ENCODE measurements at places on chromosomes 3 and 15. TPM values are rescaled to one million over a fixed set of nuclear protein-coding genes. Genes with fewer than 3 reads are reported as not detected.

DNA sequence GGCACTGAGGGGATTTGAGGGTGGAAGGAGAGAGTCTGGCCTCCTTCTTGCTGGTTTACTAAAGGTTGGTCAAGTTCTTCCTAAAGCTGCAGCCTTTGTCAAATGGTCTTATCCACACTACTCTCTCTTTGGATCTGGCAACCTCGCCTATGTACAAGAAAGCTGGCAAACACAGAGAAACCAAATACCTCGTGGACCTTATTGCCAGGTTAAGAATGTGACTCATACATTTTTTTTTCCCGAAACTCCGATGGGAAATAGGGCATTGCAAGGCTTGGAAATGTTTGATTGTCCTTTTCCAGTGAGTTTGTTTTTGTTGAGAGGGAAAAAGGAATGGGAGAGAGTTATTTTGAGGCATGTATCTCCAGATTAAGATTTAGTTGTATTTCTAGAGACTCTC lies 13.9 kb downstream of the EOMES start:
- H3K27ac ChIP-seq = no peak overlapping the region
- no peaks in the 10 kb centered on the region for H3K27me3 ChIP-seq
- H3K4me3 ChIP-seq = no peak overlapping the region
- peaks cover 13% of the 10 kb centered on the region for H3K4me1 ChIP-seq

DNA sequence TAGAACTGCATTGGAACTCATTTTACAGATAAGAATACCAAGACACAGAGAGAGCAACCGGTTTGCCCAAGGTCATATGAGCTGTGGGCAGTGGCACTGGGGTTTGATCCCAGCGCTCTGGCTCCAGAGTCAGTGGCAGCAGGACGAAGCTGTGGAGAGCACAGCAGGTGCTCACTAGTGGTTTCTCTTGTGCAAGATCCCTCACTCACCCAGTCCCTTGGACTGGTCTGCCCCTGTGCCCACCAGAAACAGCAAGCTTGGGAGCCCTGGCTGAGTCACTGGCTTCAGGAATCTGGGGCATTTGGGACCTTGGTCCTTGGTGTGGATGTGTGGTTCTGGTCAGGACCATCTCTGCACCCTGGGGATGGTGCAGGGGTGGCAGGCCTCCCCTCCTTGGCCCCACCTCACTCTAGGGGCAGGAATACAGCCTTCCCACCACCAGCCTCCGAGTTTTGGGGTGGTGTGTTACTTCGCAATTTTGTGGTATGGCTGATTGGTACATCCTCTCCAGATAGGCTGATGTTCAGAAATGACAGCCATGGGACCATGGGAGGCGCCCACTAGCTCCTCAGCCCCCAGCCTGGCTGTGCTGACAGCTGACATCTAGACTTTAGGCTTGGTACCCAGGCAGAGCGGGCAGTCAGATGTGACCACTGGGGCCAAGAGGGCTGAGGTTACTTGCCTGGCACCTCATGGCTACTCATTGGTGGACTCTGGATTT lies 104.6 kb downstream of the LSM3 start:
- no peaks in the 10 kb centered on the region for H3K4me1 ChIP-seq
- H3K27me3 ChIP-seq = no peaks in the 10 kb centered on the region
- H3K36me3 ChIP-seq = no peaks in the 10 kb centered on the region
- H3K4me3 ChIP-seq = no peak overlapping the region
- no peak for DNase-seq

FBXL22 gene
- 0.63 TPM for total RNA-seq

GPR176 gene
- 2.4 TPM for total RNA-seq

DNA sequence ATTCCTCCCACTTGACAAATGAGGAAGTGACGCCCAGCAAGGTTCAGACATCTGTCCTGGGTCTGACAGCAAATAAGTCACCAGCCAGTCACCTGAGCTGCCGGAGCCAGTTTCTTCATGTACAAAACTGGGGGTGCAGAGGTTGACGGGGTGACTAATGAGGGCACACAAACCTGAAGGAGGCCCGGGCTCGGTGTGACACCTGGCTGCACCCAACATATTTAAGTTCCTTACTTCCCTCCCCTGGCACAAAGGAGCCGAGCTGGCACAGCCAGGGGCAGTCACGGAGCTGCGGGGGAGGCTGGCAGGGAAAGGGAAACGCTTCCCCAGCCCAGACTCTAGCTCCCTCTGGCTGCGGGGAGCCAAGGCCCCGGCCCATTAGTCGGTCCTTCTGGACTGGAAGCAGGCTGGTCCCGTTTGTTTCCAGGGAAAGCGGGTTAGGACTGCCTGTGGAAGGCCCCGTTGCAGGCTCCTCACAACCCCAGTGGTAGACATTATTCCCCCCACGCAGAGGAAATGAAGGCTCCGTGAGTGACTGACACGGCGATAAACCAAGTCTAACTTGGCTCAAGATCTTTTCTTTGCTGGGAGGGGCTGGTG lies 2.3 kb downstream of the FBXL22 start:
- DNase-seq = no peak
- H3K27me3 ChIP-seq = no peaks in the 10 kb centered on the region
- H3K4me1 ChIP-seq = peaks cover 19% of the 10 kb centered on the region
- peak overlapping the region; percentile 59 for H3K4me3 ChIP-seq
- H3K27ac ChIP-seq = peak overlapping the region; percentile 92

GRCh38 chr3:98986073-98986472 lies 84.6 kb upstream of the DCBLD2 start:
- H3K4me3 ChIP-seq = no peak overlapping the region
- peaks cover 43% of the 10 kb centered on the region for H3K4me1 ChIP-seq
- peak overlapping the region; percentile 36 for H3K27ac ChIP-seq
- H3K27me3 ChIP-seq = no peaks in the 10 kb centered on the region
- DNase-seq = no peak
- H3K36me3 ChIP-seq = no peaks in the 10 kb centered on the region

- DNase-seq = no peak
- H3K4me3 ChIP-seq = no peak overlapping the region
- peaks cover 9% of the 10 kb centered on the region for H3K4me1 ChIP-seq
These were observed 26.0 kb downstream of the CFAP92 start for GRCh38 chr3:128967748-128968355.

SYNM gene
- total RNA-seq = 31.8 TPM

DNA sequence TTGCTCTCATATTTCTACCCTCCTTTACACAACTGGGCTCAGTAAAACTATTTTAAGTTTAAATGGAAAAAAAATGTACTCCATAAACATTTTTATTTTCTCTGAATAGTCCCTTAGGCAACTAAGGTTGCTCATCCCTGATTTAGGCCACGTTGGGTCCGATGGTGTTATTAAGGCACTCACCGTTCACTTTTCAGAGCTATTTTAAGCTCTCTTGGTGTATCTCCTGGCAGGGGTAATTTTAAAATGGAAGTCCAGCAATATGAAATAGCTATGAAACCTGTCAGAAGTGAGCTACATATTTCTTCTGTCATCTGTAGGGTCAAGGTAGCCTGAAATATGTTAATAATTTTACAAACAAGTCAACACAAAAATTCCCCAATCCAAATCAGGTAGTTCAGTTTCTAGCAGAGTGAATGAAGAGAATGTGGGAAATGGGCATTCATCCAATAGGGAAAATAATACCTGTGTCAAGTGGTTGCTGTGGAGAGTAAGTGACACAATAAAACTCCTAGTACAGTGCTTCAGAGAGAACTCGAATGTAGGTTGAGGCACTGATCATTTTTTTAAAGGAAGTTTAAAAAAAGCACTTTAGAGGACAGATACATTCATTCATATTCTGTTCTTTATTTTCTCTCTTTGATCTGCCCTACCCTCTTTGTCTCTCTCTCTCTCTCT lies 209.3 kb upstream of the FEZF2 start:
- H3K4me3 ChIP-seq = no peak overlapping the region
- no peaks in the 10 kb centered on the region for H3K27me3 ChIP-seq
- H3K4me1 ChIP-seq = no peaks in the 10 kb centered on the region
- DNase-seq = no peak
- no peaks in the 10 kb centered on the region for H3K36me3 ChIP-seq

THBS1 gene
- total RNA-seq = 1,850 TPM

DNA sequence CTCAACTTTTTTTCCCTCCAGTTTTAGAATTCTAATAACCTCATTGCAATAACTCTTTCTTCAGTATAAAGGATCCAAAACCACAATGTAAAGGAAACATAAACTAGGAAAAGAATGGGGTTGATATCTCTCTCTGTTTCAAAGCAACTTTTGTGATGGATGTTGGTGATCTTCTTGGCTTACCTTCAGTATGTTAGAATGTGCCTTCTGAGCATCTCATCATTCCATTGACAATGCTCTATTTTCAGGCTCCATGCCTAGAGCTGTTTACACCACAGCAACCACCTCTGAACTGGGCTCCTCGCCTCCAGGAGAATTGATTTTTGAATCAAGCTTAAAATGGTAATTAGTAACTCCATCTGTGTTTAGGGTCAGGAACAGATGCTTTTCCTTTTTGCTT lies 6.6 kb downstream of the NLGN1 start:
- H3K27me3 ChIP-seq = no peaks in the 10 kb centered on the region
- H3K4me1 ChIP-seq = no peaks in the 10 kb centered on the region
- H3K36me3 ChIP-seq = no peaks in the 10 kb centered on the region
- no peak overlapping the region for H3K27ac ChIP-seq

DNA sequence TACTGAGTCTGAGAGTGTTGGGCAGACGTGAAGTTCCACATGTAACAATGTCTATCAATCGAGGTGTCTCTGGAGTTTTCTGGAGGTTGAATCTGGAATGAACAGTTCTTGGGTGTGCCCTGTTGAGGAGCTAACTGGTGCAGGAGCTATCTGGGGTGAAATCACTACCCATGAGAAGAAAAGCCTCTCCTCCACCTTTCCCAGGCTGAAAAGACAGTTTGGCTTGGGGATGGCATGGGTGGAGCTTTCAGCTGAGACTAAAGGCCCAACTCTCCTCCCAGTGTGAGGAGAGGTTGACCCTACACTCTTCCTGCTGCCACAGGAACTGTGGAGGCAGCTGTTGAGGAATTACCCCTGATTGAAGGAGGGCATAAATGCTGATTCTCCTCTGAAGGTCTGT lies 54.4 kb upstream of the LRRFIP2 start:
- no peaks in the 10 kb centered on the region for H3K27me3 ChIP-seq
- H3K4me3 ChIP-seq = no peak overlapping the region
- H3K27ac ChIP-seq = no peak overlapping the region
- H3K4me1 ChIP-seq = no peaks in the 10 kb centered on the region
- no peaks in the 10 kb centered on the region for H3K36me3 ChIP-seq

DNA sequence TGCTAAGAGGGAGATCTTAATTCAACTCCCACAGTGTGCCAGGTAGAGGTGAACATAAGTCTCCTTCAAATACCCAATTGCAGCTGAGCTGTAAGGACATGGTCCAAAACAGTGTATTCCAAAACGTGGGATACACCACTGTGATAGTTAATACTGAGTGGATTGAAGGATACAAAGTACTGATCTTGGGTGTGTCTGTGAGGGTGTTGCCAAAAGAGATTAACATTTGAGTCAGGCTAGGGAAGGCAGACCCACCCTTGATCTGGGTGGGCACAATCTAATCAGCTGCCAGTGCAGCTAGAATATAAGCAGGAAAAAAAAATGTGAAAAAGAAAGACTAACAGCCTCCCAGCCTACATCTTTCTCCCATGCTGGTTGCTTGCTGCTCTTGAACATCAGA lies 45.1 kb upstream of the PHLDB2 start:
- no peak overlapping the region for H3K27ac ChIP-seq
- H3K4me1 ChIP-seq = no peaks in the 10 kb centered on the region
- H3K36me3 ChIP-seq = no peaks in the 10 kb centered on the region
- no peaks in the 10 kb centered on the region for H3K27me3 ChIP-seq
- no peak overlapping the region for H3K4me3 ChIP-seq
- DNase-seq = no peak

EPHB3 gene
- total RNA-seq = 5.4 TPM

DNA sequence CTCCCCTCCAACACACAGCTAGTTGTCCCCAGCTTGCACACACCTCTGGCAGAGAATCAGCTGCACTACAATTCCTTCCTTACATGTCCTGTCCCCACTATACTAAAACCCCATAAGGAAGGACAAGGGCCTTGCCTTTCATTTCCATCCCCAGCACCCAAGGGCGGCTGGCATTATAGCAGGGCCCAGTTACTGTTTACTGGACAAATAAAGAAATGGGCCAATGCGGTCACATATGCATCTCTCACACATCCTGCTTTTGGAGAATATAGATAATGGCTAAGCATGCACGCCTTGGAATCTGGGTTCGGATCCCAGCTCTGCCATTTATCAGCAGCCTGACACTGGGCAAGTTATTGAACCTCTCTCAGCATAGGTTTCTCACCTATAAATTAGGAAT lies 99.1 kb downstream of the DAPK2 start:
- H3K36me3 ChIP-seq = no peaks in the 10 kb centered on the region
- H3K4me3 ChIP-seq = no peak overlapping the region
- no peak overlapping the region for H3K27ac ChIP-seq
- no peak for DNase-seq
- no peaks in the 10 kb centered on the region for H3K4me1 ChIP-seq

DNA sequence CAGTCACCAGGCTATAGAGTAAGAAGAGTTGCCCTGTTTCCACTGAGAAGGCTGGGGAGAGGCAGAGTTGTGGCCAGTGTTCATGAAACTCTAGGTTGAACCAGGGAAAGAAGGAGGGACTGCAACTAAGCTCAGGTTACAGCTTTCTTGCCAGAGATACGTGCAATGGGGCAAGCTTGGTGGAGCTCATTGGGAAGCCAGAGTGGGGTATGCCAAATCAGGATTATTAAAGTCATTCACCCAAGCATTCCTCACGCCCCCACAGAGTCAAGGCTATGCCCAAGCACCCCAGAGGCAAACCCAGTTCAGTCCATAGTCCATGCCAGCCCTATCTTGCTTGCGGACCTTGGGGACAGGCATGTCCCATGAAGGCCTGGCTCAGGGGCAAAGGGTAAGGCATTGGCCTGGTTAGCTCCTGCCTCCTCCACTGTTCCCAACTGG lies 17.6 kb downstream of the SLC6A20 start:
- H3K27ac ChIP-seq = no peak overlapping the region
- DNase-seq = no peak
- H3K27me3 ChIP-seq = no peaks in the 10 kb centered on the region
- H3K4me1 ChIP-seq = no peaks in the 10 kb centered on the region
- no peaks in the 10 kb centered on the region for H3K36me3 ChIP-seq

RTP3 gene
- not detected for total RNA-seq

DNA sequence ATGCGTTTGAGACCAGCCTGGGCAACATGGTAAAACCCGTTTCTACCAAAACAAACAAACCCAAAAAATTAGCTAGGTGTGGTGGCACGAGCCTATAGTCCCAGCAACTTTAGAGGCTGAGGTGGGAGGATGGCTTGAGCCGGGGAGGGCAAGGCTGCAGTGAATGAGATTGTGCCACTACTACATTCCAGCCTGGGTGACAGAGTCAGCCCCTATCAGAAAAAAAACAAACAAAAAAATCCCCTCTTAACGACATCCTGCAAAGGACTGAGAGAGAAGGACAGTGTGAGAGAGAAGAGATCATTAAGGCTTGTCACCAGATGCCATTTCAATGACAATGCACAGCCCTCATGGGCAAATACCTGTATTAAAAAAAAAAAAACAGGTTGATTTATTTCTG lies 266.7 kb upstream of the ATP10A start:
- no peak overlapping the region for H3K4me3 ChIP-seq
- no peak overlapping the region for H3K27ac ChIP-seq
- no peak for DNase-seq

CCNB2 gene
- 0.44 TPM for total RNA-seq

FBXO40 gene
- not detected for total RNA-seq

Data from tibial nerve (tissue), 4 donors.